ENCODE measurements at places on chromosomes 2 and 18.

- no peak for DNase-seq
These were observed 12.8 kb upstream of the FSHR start for GRCh38 chr2:49167131-49167530.

DNA sequence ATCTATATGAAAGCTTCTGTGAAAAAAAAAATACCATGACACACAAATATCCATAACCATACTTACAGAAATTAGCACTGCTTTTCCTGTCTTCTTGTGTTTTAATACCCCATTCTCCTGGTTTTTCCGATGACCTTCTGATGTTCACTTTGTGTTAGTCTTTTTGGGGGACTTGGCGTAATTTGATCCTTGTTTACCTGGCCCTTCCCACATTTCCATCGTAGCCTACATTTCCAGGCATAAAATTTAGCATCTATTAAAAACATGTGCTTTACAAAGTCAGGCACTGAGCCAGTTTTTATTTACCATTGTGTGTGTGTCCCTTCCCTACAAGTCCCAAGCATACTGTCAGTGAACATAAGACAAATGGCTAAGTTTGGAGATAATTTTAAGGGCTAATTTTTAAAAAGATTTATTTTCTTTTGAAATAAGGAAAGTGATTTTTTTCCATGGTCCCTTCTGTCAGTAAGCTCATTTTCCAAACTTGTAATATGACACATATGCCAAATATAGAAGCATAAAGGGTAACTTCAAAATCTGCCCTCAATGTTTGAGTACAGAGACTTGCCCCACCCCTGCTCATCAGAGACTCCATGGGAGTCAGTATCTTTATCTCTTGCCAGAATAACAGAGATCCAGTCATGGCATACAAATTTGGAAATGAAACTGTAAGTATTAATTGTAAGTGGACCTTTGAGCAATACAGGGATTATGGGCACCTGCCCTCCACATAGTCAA lies 27.3 kb downstream of the SESTD1 start:
- no peak for DNase-seq

GRCh38 chr2:66567729-66568128 lies 132.8 kb downstream of the MEIS1 start:
- DNase-seq: no peak

- DNase-seq: no peak
These were observed 377.6 kb upstream of the TRIB2 start for GRCh38 chr2:12338946-12339697.

- no peak for DNase-seq
These were observed 141.5 kb downstream of the CDC42EP3 start for GRCh38 chr2:37529830-37530415.

DNA sequence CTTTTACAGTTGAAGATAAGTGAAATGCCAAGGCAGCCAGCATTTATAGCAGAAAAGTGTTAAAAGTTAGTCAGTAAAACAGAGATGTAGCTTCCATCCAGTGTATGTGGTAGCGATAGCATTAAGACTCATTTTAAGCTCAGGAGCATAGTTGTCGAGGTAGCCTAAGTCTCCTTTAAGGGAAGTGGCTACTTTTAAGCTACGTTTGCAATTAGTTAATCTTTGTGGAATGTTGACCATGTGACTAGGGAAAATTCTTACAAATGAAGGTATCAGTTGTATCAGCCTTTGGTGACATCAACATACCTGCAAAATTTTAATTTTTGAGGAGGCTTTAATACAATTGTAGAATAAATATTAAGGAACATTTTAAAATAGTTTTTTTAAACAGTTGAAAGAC lies 61.9 kb downstream of the LHCGR start:
- DNase-seq: no peak

DNA sequence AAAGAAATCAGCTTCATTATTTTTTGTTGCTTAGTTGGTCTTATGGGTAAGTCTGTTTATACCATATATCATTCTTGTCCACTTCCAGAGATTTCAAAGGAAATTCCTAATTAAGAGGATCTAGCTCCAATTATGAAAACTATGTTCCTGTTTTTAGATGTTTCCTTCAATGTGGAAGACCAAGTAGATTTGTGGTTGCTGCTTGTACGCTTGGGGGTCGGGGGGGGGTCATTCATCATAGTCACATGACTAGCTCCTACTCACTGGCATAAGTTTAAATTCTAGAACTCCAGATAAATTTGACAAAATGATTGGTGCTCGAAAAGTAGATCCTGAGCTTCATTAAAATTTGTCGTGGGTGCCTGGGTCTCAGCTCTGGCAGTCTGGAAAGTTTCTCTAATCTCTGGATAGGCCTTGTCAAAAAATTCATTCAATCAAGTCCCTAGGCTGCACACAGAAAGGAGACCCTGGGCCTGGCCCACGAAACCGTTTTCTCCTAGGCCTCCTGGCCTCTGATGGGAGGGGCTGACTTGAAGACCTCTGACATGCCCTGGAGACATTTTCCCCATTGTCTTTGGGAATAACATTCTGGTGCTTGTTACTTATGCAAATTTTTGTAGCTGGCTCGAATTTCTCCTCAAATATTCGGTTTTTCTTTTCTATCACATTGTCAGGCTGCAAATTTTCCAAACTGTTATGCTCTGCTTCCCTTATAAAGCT lies 62.5 kb downstream of the MEP1B start:
- no peak for DNase-seq

- no peak for DNase-seq
These were observed 162.8 kb downstream of the MGAT5 start for GRCh38 chr2:134416637-134417036.

DNA sequence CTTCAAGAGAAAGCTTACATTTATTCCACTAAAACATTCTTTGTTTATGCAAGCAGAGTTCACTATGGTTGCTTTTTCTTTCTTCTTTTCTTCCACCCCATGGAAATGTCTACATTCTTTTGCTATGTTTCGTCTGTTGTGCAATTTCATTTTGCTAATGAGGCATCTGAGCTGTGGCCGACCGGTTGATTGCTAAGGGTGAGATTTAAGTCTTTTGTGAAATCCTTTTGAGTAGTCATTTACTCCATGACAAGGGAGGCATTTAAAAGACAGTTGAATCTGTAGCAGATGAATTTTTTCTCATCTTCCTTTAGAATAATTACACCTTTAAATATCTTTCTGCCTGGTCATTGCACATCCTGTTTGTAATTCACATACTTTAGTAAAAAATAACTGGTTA lies 324.1 kb upstream of the THUMPD2 start:
- no peak for DNase-seq

- DNase-seq: no peak
These were observed 802.3 kb upstream of the GYPC start for GRCh38 chr2:125853626-125854025.

DNA sequence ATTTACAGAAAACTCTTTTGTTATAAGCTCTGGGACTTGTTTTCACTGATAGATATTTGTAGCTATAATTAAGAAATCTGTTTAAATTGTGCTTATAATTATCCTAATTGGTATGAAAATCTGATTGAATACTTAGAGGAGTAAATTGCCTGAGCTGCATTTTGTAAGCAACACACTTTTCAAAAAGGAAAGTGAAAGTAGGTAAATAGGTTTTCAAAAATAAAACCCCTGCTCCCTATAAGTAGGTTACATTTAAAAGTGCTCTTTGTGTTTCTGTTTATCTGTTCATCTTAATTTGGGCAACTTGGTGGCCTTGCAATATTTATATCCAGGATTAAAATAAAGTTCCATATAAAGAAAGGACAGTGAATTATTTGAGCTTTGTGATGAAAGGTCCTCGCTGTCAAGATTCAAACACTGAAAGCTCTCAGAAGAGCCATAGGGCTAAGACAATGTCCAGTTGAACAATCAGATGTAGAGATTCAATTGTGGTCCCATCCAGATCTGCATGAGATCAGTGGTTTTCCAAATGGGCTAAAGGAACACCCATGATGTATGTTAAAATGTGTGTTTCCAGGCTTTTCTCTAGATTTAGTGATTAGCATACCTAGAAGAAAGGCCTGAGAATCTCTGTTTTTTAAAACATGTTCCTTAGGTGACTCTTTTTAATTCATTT lies 371.6 kb downstream of the RPRM start:
- DNase-seq: no peak

DNA sequence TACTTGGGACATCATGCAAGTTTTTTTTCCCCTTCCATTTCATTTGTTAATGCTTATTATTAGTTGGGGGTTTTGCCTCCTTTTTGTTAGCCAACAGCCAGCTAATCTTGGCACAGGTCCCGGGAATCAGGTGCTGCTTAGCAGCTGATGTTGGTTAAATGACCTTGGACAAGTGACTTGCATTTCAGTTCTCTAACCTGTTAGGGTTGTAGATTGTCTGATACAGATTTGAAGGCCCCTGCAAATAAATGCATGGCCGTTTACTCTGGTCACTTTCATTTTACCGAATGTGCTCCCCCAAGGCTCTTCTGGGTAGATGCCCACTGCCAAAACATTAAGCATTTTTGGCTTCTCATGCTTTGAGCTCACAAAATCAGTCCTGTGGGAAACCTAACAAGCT lies 120.9 kb downstream of the SPTBN1 start:
- DNase-seq: no peak

DNA sequence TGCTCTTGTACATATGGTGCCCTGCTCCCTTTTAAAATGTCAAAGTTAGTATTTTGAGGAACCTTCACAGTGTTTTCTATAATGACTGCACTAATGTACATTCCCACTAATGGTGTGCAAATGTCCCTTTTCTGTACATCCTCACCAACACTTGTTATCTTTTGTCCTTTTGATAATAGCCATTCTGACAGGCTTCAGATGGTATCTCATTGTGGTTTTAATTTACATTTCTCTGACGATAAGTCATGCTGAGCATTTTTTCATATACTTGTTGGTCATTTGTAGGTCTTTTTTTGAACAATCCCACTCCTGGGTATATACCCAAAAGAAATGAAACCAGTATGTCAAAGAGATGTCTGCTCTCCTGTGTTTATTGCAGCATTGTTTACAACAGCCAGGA lies 268.3 kb downstream of the FBXO15 start:
- no peak for DNase-seq

DNA sequence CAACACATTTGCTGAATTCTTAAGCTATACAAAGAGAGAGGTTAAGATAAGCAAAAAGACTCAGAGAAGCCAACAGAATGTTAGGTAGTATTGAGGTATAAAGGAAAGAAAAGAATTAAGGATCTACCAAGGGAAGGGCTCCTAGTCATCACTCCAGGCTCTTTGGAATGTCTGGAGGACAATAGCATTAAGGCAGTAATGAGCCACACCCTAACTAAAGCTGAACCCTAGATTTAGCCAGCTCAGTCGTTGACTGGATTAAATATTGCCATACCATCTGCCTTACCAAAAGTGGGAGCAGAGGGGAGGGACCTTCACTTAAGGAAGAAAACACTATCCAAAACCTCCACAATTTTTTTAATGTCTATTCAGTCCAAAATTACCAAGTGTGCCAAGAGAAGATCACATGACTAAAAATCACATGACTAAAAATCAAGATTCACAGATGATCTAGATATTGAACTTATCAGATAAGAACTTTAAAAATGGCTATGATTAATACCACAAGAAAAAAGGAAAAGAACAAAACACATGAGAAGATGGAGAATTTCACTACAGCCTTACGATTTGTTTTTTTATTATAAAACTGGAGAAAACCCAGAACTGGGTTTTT lies 59.7 kb downstream of the EXOC6B start:
- no peak for DNase-seq

- DNase-seq: no peak
These were observed 6.8 kb upstream of the TLK1 start for GRCh38 chr2:171167352-171167997.

- DNase-seq: no peak
These were observed 14.0 kb downstream of the RNF125 start for GRCh38 chr18:32032609-32033008.

DNA sequence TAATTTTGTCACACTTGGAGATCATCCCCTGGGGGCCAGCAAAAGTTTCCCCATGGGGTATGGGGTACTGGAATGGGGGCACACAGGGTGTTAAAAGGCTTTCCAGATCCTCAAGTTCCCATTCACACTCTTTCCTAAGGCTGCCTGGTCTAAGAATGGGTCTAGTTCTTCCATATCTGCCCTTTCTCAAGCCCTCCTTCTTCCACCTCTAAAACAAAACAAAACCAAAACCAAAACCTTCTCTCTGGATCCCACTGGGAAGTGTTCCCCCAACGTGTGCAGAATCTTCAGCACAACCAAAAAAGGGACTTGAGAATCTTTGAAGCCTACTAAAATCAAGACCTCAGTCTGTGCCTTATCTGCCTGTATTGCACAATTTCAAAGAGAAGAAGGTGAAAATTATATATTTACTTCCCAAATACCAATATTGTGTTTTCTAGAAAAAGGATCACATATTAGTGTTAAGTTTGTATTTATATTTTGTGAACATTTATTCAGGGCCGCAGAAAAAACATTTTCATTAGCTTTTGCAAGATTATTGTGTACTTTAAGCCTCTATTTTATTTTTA lies 207.2 kb upstream of the TCF4 start:
- no peak for DNase-seq

DNA sequence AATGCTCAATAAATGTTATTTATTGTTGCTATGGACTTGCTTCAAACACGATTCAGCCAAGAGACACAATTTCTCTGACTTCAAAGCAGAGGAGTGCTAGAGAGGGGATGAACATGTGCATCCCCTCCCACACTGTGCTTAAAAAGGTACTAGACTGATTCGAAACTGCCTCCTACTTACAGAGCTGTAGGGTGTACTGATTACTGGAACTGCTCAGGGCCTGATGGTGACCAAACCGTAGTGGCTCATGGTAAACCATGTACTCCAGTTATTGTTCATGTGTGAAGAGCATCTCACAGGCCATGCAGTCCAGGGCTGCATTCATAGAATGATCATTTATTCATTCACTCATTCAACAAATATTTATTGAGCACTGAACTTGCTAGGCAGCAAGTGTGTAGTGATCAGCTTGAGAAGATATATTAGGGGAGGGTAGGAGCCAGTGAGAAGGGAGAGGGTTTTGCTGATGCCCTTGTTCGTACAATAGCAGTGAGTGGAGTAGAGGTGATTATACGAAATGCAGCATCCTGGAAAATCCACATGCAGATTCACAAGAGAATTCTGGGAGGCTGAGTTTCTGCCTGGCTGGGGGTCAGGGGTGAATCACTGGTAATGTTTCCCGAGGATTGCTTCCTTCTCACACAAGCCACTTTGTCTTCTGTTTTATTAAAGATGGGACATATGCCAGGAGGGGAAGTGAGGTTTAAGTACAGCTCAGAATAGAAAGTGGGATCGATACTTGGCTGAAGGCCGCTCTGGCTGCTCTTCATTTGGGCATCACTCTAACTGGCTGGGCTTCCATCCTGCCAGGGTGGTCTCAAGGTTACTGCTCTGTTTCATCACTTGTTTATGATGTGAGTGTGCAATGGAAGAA lies 245.4 kb downstream of the RAD51AP2 start:
- DNase-seq: no peak
